ENCODE measurements at places on chromosomes 6 and 20.

DNA sequence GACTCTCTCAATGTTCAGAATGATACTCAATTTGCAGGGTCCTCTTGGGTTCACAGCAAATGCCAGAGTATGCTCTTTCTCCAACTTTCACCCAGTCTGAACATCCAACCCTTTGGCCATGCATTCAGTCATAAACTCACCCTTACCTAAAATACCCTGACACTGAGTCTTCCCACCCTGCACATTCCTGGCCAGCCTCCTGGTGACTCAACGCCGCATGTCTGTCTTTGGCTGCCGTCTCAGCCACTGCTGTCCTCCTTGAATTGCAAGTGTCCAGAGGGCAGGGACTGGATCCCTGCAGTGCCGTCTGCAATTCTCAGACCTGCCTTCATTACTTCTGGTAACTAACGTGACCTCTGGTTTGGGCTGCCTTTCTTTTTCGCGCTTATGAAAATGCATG lies 593.4 kb downstream of the QKI start:
- DNase-seq, result no peak

DNA sequence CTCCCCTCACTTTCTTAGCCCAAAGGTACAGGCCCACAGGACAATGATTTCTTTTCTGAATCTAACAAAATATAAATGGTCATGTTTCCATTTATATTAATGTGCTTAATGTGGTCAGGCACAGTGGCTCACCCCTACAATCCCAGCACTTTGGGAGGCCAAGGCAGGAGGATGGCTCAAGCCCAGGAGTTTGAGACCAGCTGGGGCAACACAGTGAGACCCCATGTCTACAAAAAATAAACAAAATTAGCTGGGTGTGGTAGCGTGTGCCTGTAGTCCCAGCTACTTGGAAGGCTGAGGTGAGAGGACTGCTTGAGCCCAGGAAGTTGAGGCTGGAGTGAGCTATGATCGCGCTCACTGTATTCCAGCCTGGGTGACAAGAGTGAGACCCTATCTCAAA lies 77.2 kb upstream of the TULP1 start:
- no peak for DNase-seq

DNA sequence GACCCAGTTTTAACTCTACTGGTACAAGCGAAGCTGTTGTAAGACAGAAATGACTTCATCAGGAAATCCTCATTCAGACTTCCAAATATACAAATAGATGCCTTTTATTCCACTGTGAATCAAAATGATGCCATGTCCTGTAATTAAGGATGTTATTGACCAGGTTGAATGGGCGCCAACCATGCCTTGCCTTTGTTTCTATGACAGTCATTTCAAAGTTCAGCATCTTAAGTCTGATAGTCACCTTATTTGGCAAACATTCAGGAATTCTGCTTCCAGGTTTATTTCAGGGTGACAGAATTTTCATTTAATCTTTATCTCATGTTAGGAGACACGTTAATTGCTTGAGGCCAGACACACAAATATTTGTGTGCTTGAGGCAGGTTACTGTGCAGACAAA lies 592.8 kb upstream of the JAG1 start:
- DNase-seq, result no peak

- no peak for DNase-seq
These were observed 2.4 kb downstream of the AGPAT4 start for GRCh38 chr6:161271343-161272030.

- DNase-seq, result no peak
These were observed 73.2 kb downstream of the VEGFA start for GRCh38 chr6:43843097-43843645.

DNA sequence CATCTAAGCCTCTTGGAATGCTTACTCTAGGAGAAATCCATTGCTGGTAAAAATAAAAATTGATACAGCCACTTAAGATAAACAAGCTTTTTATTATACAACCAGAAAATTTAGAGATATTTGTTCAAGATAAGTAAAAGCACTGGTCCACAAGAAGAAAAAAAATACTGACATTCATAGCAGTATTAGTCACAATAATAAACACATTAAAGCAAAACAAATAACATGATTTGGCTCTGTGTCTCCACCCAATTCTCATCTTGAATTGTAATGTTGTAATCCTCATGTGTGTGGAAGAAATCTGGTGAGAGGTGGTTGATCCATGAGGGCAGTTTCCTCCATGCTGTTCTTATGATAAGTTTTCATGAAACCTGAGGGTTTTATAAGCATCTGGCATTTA lies 1093.5 kb upstream of the ADGRB3 start:
- no peak for DNase-seq

DNA sequence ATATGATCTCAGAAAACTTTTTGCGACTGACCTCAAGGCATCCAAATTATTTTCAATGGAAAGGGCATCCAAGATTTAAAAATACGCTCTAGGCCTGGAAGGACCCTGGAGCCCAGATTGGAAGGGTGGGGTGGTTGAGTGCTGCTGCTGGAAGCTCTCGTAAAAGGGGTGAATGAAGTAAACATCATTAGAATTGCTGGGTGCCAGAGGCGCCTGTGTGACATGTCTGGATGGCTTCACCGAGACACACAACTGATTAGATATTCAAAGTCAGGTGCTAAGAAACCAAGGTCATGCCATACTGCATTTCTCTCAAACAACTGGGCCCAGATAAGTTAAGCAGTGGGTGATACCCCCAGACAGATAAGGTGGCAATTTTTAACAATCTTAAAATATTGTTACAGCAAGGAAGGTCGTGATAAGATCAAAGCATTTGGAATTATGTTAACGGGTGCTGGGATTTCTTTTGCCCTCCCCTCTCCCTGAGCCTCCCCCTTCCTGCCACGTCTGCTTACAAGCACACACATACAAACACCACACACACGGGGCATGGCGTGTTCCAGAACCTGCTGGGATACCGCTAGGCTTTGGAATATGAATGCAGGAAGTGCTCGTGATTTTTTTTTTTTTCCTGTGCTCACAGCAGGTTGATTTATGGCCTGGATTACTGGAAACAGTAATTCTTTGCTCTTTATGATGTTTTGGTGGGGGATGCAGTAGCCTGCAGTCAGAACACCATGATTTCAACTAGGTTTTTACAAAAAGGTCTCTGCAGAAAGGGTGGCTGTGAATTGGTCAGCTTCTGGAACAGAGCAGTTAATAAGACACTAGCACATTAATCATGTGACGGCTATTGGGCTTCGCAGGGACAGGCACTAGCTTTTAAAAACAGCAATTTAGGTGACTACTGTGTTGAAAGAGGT lies 551.2 kb downstream of the QKI start:
- no peak for DNase-seq

DNA sequence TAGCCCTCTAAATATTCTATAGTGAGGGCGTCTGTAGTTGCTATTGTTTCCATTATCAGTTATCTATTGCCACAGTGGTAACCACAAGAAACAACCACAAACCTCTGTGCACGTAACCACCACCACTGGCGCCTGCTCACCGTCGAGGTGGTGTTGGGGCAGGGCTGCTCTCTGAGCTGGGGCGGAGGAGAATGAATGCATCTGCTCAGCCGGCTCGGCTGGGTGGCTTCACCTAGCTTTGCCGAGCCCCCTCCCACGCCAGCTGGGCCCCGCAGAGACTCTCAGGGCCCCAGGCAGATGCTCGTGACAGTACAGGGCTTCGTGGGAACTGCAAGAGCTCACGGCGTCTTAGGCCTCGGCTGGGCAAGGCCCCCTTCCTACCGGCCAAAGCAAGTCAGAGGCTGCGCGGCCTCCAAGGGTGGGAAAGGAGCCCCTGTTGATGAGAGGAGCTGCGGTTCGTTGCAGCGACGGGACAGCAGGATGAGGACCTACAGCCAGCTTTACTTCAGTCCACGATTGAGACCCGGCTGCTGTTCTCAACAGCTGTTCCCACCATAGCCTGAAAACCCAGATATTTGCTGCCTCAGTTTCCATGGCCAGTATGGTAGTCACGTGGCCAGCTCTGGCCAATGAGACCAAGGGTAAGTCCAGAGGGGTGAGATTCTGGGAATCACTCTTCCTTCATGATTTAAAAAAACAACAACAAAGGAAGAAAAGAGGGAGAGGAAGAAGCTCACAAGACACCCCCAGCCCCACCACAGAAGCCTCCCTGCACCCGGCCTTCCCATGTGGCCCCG lies 120.2 kb upstream of the AFDN start:
- no peak for DNase-seq

- no peak for DNase-seq
These were observed 45.9 kb downstream of the ZNF217 start for GRCh38 chr20:53547664-53548239.

GRCh38 chr6:47631269-47631772 lies 67.1 kb upstream of the ADGRF4 start:
- no peak for DNase-seq

- DNase-seq, result no peak
These were observed 8.2 kb downstream of the TRERF1 start for GRCh38 chr6:42443312-42444060.

- peak; percentile 65 for DNase-seq
These were observed 18.4 kb upstream of the ZNF76 start for GRCh38 chr6:35240838-35241801.

- DNase-seq, result no peak
These were observed 36.9 kb upstream of the FANCE start for GRCh38 chr6:35415065-35415891.

GRCh38 chr6:154361476-154361875 lies 4.9 kb upstream of the IPCEF1 start:
- DNase-seq, result no peak

GRCh38 chr6:108778421-108779186 lies 69.6 kb upstream of the ARMC2 start:
- no peak for DNase-seq

DNA sequence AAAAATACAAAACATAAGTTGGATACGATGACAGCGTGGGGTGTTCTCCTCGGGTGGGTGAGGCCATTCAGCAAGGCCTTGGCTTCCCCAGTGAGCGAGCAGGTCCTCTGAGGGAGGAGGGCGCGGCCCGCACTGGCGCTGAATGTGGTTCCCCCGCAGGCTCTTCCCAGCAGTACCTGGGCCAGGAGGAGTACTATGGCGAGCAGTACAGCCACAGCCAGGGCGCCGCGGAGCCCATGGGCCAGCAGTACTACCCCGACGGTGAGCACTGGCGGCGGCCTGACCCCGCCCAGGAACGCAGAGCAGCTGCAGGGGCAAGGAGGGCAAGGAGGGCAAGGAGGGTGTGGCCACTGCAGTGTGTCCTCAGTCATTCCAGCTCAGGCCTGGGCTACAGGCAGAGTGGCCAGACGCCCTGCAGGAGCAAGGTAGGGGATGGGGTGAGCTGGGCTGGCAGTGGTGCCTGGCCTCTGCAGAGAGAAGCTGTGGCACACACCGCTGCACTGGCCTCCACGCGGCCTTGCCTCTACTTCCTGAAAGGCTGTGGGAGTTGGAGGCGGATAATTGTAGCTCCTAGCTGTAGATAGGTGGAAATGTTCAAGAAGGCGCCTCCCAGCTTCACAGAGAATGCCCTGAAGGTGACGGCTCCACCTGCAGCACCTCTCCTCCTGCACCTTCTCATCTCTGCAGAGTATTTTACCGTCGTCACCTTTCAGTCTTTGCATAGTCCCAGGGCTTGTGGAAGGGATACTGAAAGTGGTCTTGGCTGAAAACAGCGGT lies 18.7 kb upstream of the MTG2 start:
- DNase-seq, result no peak

- no peak for DNase-seq
These were observed 140.2 kb upstream of the MMS22L start for GRCh38 chr6:97423190-97423589.

GRCh38 chr6:102581378-102582124 lies 1188.0 kb downstream of the GRIK2 start:
- DNase-seq, result no peak

DNA sequence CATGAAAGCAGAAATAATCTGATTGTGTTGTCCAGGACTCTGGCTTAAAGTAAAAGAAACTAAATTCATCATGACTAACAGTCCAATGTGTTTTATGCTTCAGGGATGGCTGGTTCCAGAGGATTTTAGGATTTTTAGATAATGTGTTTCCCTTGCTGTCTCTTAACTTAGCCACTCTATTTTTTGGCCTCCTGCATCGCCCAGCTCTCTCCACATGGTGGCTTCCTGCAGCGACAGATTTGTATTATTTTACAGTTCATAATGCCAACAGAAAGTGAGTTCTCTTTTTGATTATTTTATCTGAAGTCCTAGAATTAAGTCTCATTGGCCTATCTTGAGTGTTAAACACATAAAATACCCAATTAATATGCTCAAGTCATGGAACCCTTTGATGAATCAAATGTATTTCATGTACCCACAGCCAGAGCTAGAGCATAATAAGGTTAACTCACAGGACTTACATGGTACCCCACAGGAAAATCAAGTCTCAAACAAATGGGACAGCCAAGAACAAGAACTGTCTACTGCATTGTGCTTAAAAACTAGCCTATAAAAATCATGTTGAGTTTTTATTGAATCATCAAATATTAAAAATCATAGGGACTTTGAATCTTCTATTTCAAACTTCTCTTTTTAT lies 582.5 kb downstream of the DOK5 start:
- no peak for DNase-seq

DNA sequence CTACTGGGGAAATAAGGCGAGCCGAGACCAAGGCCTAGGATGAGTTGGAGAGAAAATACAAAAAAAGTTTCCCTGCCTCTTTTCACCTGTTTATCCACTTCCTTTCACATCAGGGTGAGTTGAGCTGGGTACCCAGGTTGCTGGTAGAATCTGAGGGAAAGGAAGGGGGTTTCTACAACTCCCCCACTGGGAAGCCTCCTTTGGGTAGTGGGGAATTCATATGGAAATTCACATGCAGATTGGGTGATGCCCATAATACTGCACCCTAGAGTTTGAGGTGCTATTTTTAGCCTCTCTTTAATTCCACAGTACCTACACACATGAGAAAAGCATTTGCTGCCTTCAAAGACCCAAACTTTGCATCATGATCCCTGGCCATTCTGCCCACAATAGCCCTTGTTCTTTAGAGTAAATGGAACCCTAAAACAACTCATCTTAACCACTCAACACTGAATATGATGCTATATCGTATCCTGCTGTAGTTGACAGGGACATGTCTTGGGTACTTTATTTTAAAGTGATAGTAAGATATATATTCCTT lies 2.7 kb downstream of the OSTM1 start:
- DNase-seq, result no peak

DNA sequence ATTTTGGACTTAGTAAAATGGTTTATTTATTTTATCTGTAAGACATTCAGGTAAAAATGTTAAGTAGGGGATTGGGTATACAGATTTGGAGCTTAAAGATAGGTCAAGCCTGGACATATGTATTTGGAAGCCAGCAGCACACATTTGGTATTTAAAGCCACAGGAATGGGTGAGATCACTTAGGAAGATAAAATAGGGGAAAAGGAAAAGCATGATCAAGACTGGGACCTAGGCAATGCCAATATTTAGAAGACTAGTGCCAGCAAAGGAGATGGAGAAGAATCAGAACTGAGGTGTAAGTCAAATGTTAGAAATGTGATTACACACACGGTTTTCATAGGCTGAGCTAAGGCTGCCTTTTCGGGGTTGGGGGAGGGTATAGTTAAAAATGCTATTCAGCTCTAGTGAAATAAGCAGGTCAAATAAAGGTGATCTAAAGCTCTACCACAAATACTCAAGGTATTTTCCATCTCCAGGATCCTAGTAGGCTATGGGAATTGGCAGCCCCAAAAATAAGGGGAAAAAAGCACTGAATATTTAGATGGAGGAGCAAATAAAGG lies 20.6 kb downstream of the SLC2A12 start:
- no peak for DNase-seq
